ENCODE measurements at places on chromosomes 1 and 21. TPM values are rescaled to one million over a fixed set of nuclear protein-coding genes. Genes with fewer than 3 reads are reported as not detected.

GRCh38 chr1:180805316-180805715 lies 107.4 kb upstream of the KIAA1614 start:
- DNase-seq: no peak
- H3K4me1 ChIP-seq: peaks cover 4% of the 10 kb centered on the region
- peaks cover 28% of the 10 kb centered on the region for H3K36me3 ChIP-seq
- no peak overlapping the region for H3K27ac ChIP-seq
- H3K4me3 ChIP-seq: no peak overlapping the region

DNA sequence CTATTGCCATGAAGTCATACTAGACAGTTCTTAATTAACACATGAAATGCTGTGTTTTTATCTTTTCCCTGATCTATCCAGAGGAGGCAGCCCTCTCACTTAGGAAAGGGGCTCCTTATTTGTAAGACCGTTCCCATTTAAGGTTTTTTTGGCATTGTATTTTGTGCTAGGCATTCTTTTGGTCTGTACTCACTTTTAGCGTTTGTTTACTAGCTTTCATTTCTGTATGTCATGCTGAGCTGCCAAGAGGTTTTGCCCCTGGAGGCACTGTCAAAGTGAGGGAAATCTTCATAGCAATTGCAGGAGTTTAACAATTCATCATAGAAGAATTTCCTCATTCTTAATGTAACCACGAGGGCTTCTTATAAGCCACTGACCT lies 59.5 kb downstream of the MTR start:
- DNase-seq: no peak
- peak overlapping the region; percentile 23 for H3K4me3 ChIP-seq
- peaks cover 54% of the 10 kb centered on the region for H3K36me3 ChIP-seq
- H3K27ac ChIP-seq: peak overlapping the region; percentile 11

DNA sequence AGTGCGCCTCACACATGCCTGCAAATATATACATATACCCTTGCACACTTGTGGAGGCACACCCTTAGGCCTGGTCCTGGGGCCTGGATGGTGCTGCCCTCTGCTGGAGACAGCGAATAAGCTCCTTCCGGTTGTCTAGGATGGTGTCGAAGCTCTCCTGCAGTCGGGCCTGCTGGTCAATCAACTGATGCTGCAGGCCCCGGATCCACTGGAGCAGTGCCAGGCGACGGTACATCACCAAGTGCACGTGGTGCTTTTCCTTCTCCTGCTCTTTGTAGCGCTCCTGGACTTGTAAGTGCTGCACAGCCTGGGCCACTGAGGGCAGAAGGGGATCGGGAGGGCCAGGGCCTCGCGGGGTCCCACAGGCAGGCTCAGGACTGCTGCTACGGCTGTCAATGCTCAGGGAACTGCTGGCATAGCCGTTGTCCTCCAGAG lies 3.1 kb downstream of the C1orf216 start:
- H3K4me1 ChIP-seq: peaks cover 23% of the 10 kb centered on the region
- peak overlapping the region; percentile 34 for H3K4me3 ChIP-seq
- no peak overlapping the region for H3K27ac ChIP-seq

DNA sequence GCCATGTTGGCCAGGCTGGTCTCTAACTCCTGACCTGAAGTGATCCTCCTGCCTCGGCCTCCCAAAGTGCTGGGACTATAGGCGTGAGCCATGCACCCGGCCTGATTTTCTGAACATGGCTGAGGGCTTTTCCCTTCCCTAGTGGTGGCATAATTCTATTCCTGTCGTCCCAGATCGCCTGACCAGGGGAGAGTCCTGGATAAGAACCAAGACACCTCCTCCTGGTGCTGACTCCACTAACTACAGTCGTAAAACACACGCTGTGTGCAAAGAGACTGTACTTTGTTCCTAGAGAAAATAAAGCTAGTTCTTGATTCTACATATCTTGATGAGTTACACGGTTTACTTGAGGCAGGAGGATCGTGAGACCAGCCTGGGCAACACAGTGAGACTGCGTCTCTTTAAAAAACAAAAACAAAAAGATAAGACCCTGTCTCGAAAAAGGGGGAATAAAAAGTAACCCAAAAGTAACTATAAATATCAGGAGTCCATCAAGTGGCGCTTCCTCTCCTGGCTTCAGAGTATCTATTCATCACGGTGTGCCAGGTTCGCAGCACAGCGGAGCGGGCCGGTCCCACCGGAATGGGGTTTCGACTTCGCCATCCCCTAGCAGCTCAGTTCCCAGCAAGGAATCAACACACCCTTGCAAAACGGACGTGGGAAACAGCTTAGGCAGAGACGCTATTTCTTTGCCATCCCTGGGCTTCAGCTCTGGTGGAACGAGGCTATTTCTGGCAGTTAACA lies 973 bp downstream of the SDF4 start:
- H3K36me3 ChIP-seq: peaks cover 14% of the 10 kb centered on the region
- no peaks in the 10 kb centered on the region for H3K27me3 ChIP-seq
- no peak for DNase-seq
- peak overlapping the region; percentile 95 for H3K27ac ChIP-seq
- peak overlapping the region; percentile 97 for H3K4me3 ChIP-seq

GRCh38 chr1:204169858-204170257 lies 3.7 kb upstream of the REN start:
- no peaks in the 10 kb centered on the region for H3K27me3 ChIP-seq
- H3K36me3 ChIP-seq: no peaks in the 10 kb centered on the region

- H3K36me3 ChIP-seq: no peaks in the 10 kb centered on the region
- DNase-seq: no peak
- H3K27ac ChIP-seq: no peak overlapping the region
- H3K4me1 ChIP-seq: no peaks in the 10 kb centered on the region
- no peaks in the 10 kb centered on the region for H3K27me3 ChIP-seq
Observed at GRCh38 chr21:31409831-31410487, 65.9 kb upstream of the TIAM1 start.

- no peak overlapping the region for H3K4me3 ChIP-seq
- H3K27me3 ChIP-seq: peaks cover 4% of the 10 kb centered on the region
- no peak for DNase-seq
- H3K27ac ChIP-seq: no peak overlapping the region
- peaks cover 4% of the 10 kb centered on the region for H3K4me1 ChIP-seq
Observed at GRCh38 chr1:101444873-101445618, 208.2 kb downstream of the S1PR1 start.

GRCh38 chr1:67332653-67333529 lies 25.2 kb downstream of the IL12RB2 start:
- H3K27ac ChIP-seq: no peak overlapping the region
- H3K36me3 ChIP-seq: no peaks in the 10 kb centered on the region
- no peaks in the 10 kb centered on the region for H3K4me1 ChIP-seq
- no peaks in the 10 kb centered on the region for H3K27me3 ChIP-seq

GRCh38 chr1:219555806-219556205 lies 57.1 kb downstream of the ZC3H11B start:
- H3K36me3 ChIP-seq: no peaks in the 10 kb centered on the region
- no peak for DNase-seq
- peaks cover 19% of the 10 kb centered on the region for H3K4me1 ChIP-seq
- no peak overlapping the region for H3K4me3 ChIP-seq

Gene ERMAP
- 8.4 TPM for total RNA-seq

Gene GLMN
- 11.1 TPM for total RNA-seq

Gene TCEA3
- 9.2 TPM for total RNA-seq

Gene TPTE
- not detected for total RNA-seq

Gene AMY1C
- not detected for total RNA-seq

Gene BEND5
- total RNA-seq: 4.4 TPM

Gene FMOD
- total RNA-seq: 8.3 TPM

Gene HES2
- 5.9 TPM for total RNA-seq

Gene GNG4
- 28.5 TPM for total RNA-seq

Gene C4BPA
- 0.87 TPM for total RNA-seq
